ENCODE measurements at places on chromosomes 16 and 17.

DNA sequence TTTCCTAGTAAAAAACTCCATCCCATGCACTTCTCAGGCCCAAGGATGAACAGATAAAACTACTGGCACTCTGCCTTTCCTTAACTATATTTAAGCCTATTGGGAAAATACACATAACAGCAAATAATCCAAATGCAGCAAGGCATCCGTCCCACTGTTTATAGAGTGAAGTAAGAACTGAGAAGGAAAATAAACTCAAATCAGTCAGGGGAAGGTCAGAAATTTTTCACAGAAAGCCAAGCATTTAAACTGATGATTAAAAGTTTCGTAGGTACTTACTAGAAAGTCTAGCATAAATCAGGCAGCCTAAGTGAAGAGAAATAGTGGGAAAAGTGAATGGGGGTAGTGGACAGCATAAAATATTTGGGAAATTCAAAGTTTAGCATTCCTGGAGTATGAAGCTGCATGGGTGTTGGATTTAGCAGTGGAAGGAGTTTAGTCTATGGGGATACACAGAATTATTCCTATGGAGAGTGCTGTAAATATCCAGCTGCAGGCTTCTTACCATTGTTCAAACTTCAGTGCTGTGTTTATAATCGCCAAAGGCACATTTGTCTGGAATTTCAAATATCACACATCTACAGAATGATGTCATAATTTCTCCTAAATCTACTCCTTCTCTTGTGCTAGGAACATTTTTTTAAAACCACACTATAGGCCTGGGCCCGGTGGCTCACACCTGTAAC is 1131.0 kb upstream of the GOT2 start:
- no peak for DNase-seq

DNA sequence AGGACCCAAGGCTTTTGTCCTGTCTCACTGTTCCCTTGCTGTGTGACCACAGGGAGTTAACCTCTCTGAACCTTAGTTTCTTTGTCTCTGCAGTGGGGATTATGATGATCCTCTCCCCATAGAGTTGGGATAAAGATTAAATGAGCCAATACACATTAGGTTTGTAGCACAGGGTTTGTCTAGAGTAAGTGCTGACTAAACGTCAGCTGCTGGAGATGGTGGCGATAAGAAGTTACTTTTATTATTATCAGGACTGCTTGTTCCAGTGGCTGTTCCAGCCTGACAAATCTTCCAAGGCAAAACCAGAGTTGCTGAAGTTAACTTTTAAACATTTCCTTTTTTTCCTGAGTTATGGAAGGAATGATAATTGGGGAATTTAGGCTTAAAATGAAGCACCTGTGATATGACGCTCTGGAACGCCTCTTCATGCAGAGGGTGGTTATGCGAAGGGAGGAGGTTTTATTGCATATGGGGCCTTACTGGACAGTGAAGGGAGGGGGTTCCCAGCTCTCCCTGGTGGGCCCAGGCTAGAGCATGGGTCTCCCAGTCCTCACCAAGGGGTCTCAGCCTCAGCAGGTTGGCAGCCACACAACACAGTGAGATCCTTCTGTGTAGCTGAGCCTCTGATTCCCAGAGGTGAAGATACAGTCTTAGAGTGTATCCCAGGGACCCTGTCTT is 35.8 kb downstream of the PLCG2 start:
- no peak for DNase-seq

DNA sequence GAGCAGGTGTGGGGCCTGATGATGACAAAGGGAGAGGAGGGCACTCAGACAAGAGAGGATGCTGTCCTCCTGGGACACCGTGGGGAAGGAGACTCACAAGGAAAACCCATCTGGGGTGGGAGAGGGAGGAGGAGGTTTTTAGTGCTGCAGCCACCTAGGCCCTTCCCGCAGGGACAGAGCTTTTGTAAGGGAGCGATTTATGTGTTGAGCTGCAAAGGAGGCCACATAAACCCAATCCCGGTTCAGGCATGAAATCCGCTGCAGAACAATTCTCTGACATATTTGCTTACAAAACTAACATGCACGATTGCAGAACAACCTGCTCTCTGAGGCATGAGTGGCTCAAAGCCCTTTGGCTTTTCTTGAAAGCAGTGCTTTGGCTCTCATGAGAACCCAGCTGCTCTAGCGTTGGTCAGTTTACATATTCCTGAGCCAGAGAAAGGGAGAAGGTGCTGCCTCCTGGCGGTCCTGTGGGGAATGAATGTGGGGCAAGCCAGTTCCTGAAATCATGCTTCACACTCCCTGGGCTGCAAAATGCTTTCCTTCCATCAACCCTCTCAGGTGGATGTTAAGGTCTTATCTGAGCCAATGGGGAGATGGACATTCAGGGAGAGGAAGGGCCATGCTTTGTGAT is 122.4 kb upstream of the NLRP1 start:
- DNase-seq, result peak; percentile 39

DNA sequence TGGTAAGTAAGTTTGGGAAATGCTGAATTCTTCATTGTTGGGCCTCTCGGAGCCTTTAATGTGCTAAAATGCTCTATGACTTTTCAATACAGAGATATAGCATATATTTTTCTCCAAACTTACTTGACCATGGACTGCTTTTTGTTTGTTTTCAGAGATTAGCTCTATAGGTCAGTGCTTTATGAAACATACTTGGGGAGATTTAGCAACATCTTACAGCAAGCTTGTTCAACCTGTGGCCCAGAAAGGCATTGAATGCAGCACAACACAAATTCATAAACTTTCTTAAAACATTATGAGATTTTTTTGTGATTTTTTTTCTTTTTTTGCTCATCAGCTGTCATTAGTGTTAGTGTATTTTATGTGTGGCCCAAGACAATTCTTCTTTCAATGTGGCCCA is 1.0 kb upstream of the KRTAP3-1 start:
- no peak for DNase-seq

- DNase-seq, result no peak
Observed at GRCh38 chr17:51217946-51218345, 41.9 kb downstream of the MBTD1 start.

- no peak for DNase-seq
Observed at GRCh38 chr16:84281074-84281473, 13.6 kb upstream of the WFDC1 start.
